ENCODE measurements at places on chromosomes 4 and X.

- DNase-seq, result no peak
Measured at GRCh38 chrX:13859724-13860123, 42.8 kb upstream of the GPM6B start.

GRCh38 chr4:93646233-93646930 is 182.2 kb upstream of the ATOH1 start:
- no peak for DNase-seq

- no peak for DNase-seq
Measured at GRCh38 chrX:131752493-131753198, 208.8 kb downstream of the OR13H1 start.

DNA sequence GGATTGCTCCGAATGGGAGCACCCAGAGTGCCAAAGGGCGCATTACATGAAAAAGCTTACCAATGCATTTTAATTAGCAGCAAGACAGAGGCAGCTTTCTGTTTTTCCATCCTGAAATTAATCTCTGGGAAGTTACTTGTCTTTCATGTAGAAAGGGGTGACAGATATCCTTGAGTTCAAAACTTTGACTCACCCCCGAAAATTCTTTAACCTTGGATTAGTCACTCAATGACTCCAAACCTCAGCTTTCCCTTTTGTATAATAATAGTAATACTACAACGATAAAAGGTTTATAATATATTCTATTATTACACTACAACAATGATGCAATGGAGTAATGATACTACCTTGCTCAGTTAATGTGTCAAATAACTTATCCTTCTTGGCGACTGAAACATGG is 126.3 kb downstream of the ADAMTS3 start:
- DNase-seq, result no peak

Measured in AG10803 (cell line).